ENCODE measurements at places on chromosomes 16 and 17.
A peak's percentile ranks its signal among the peaks of the same experiment; 100 is the strongest.

- no peak for DNase-seq
Observed at GRCh38 chr16:71185347-71185746, 45.2 kb downstream of the HYDIN start.

- peak; percentile 8 for DNase-seq
Observed at GRCh38 chr16:14071576-14072271, 605 bp downstream of the MRTFB start.

DNA sequence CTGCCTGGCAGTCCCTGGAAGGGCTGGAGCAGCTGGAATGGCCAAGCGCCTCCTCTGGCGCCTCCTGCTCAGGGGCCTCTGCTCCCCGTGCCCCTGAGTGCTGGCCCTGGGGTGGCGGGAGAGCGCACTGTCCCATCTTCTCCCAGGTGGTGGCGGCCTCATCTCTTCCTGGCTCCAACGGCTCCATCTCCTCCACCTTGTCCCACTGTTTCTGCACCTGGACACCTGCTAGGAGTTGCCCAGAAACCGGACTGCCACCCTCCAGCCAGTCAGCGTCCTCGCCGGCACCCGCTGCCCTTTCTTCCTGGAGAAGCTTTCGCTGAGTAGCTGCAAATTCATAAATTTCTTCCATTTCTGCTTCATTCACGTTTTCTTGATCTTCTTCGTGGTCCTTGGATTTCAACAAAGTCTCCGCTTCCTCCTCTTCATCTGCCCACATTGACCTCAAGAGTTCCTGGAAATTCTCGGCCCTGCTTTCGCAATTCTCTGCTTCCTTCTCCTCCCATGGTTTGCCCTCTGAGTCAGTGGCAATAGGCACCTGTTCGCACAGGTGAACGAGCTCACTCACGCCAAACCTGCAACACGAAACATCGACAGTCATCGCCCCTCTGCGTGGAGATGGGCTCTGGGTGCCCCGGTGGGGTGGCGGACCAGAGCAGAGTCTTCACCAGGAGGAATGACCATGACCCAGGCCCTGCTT lies 13.7 kb upstream of the NLRC3 start:
- no peak for DNase-seq

DNA sequence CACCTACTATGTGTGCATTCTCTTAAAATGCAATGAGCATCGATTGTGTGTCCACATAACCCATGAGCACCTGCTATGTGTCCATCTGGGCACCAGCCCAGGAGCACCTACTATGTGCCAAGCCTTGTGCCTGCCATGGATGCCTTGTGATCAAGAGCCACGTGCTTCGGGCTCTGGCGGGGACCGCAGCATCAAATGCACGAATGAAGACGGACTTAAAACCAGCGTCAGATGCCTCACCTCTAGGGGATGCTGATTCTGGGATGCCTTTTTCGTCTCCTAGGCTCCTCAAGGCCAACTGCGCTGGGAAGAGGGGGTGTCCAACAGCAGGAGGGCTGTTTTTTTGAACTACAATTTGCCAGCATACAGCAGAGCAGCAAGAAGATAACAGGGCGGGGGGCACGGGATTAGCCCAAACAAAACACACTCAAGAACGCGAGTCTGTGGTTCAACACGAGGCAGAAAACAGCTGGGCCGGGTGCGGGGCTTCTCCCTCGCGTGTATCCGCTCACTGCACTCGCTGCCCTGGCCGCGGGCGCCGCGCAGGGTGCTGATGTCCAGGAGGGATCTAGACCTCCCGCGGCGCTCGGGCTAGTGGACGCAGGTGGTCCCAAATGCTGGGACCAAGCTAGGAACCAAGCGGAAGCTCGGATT lies 1.2 kb upstream of the GLIS2 start:
- DNase-seq, result no peak

GRCh38 chr17:3647769-3648555 lies 11.4 kb downstream of the CTNS start:
- DNase-seq, result peak; percentile 15

DNA sequence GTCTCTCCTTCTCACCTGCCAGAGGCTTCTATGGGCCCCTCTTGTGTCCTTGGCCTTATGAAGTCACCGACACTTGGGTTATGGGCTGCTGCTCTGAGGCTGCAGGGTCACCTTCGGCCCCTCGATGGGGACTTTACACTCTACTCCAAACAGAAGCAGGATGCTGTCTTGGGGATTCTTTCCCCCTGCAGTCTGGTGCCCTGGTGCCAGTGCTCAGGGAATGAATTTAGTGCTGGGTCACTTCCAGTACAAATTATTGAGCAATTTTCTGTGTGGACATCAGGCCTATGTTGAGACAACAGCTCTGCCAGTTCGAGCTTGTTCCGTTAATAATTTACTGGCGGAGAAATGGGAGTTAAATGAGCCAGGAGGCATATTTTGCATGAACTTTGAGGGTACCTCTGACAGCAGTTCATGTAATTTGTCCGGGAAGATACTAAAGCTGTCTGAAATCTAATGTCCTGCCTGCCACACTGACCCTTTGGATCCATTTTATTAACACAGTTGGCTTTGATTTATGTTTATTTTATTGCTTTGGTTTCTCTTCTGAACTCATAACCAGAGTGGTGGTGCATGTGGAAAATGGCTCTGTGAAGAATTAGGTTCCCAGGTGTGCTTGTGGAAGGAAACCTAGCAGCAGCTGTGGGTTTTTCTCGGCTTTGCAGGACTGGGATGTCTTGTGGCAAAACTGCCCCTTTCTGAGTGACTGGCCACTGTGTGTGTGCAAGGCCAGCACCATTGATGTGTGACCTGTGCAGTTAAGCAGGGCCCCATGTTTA lies 34.1 kb upstream of the DHX8 start:
- no peak for DNase-seq

All from stimulated activated CD4-positive, alpha-beta T cell treated with anti-CD3 and anti-CD28 coated beads, TNF-alpha, amount 100 ng/mL, for 4 hours (primary cell).